Pulmonary artery endothelial cell (primary cell): ENCODE measurements at places on chromosomes 13 and 19. TPM values are rescaled to one million over a fixed set of nuclear protein-coding genes. Genes with fewer than 3 reads are reported as not detected.

CNN1 gene
- 0.07 and 0.35 TPM in 2 replicates for total RNA-seq

IZUMO4 gene
- 0.46 and 0.74 TPM in 2 replicates for total RNA-seq

CNMD gene
- not detected in 2 replicates for total RNA-seq

- DNase-seq, result no peak
Observed at GRCh38 chr19:8357007-8357521, 6.9 kb upstream of the ANGPTL4 start.

DNA sequence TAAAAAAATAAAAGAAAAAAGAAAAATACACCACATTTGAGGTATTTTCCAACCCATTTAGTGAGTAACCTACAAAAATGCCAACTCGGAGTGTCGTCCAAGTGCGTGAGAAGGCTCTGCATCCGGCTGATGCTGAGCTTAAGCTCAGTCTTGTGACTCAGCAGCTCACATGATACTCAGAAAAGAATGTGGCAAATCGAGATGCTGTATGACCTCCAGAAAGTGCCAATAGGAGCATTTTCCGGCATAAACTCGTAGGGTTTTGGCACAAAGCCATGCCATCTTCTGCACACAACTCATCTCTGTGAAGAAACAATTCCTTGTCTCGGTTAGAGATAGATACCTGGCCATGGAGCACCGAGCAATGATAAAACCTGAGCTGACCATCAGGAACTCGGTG, 58.5 kb downstream of the TRPM4 start:
- DNase-seq, result no peak

- DNase-seq, result no peak
Observed at GRCh38 chr13:35865341-35866240, 265.6 kb downstream of the DCLK1 start.

DNA sequence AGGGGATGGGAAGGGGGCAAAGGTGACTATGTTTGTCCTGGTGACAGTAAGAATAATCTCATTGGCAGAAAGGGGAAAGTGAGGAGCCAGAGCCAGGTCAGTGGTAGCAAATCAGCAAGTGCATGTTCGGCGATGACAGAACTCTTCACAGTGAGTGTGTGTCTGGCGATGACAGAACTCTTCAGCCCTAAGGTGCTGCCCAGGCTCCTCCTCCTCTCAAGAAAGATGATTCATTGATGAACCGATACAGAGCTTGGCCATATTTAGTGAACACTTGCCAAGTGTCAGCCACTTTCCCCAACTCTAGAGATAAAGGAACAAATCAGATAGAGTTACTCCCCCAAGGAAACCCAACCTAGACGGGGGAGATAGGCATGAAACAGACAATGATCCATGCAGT, 199.3 kb upstream of the UBL3 start:
- DNase-seq, result no peak

DNA sequence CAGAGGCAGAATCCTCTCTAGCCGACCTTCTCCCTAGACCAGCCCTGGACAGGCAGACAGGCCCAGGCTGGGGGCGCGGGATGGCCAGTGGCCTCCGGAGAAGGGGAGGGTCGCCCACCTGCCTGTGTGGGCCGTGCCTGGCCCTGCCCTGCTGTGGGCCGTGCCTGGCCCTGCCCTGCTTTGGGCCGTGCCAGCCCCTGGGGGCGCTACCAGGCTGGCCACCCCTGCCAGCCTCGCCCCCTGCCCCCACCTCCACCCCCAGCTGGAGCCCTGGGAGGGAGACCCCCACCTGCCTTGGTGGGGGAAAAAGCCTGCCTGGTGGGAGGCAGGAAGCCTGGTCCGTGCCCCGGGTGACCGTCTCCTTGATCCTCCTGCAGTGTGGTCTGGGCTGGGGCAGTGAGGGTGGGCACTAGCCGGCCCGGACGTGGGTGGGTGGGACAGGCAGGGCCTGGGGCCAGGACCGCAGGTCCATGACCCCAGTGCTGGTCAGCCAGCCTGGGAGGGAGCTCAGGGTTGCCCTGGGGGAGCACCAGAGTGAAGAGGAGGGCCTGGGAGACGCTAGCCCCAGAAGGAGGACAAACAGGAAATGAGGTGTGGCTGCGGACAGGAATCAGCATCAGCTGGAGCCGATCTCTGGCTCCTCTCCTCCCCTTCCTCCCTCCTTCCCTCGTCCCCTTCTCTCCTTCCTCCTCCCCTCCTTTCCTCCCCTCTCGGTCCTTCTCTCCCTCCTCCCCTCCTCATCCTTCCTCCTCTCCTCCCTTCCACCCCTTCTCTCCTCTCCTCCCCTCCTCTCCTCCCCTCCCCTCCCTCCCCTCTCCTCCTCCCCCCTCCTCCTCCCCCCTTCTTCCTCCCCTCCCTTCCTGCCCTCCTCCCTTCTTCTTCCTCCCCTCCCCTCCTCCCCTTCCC, 5.1 kb upstream of the MKNK2 start:
- DNase-seq, result no peak

- DNase-seq, result no peak
Observed at GRCh38 chr19:51339313-51339686, 2.6 kb downstream of the VSIG10L start.

DNA sequence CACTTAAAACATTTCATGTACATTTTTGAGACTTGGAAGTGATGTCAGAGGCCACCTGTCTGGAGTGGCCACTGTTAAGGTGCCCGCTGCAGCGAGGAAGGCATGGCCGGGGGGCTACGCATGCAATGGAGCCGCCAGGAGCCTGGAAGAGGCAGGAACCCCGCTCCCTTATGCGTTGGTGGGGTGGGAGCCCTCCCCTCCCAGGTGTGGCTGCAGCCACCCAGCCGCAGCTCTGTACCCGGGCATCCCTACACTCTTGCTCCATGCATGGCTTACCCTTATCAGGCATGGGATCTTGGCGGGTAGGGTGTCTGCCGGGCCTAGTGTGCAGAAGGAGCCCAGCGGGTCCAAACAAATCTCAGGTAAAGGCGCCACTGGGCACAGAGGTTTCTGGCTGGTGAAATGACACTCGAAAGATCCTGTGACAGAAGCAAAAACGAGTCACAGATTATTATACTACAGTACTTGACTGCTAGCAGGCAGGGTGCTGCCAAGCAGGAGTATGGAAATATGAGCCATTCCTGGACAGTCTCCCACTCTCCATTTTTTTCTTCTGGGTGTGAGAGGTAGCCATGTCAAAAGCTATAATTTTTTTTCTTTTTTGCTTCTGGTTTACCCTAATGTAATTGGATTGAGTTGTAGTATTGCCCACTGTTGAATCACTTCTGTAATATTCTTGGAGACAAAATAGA, 1606.3 kb upstream of the MIR17HG start:
- no peak for DNase-seq

DNA sequence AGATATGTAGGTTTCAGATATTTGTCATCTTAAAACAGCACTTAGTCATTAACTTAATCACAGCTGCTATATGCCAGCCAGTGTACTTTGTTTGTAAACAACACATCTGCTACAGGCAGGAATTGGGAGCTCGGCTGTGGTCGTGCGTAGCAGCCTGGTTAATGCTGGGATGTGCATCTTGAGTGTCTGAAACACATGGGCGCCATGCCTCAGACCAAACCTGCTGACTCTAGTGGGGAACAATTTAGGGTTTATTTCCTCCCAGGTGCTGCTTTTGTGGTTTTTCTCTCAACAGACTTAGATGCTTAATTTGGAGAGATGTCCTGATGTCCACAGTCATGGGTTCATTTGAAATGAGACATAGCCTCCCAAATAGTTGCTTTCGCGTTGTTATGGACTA, 238.5 kb upstream of the TMTC4 start:
- DNase-seq, result no peak

DNA sequence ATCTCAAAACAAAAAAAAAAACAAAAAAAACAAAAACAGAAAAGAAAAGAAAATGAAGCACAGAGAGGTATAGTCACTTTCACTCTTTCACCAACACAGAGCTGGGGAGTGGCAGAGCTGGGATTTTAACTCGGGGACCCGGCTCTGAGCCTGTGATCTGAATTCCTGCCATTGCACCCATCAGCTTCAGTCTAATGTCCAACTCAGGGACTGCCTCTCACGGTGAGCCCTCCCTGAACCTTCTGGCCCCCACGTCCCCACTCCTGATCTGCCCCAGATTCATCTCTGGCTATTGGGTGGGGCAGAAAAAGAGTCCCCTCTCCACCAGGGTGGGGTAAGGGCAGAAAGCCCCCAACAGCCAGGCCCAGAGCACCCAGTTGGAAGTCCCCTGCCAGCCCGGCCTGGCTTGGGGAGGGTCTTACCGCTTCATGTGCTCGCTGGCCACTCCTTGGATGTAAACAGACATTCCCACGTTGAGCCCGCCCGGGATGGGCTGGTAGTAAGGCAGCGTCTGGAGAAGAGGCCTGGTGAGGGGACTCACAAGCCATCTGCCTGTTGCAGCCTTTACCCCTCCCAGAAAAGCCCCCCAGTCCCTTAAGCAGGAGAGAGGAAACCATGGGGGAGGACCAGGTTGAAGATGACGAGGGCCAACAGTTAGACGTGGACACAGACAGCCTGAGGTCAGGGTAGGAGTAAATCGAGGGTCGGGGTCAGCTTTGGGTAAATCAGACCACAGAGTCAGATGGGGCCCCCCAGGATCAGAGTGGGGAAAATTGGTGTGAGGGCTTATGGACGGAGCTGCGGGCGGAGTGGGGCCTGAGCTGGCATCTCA, 520 bp downstream of the LGALS4 start:
- DNase-seq, result no peak

DNA sequence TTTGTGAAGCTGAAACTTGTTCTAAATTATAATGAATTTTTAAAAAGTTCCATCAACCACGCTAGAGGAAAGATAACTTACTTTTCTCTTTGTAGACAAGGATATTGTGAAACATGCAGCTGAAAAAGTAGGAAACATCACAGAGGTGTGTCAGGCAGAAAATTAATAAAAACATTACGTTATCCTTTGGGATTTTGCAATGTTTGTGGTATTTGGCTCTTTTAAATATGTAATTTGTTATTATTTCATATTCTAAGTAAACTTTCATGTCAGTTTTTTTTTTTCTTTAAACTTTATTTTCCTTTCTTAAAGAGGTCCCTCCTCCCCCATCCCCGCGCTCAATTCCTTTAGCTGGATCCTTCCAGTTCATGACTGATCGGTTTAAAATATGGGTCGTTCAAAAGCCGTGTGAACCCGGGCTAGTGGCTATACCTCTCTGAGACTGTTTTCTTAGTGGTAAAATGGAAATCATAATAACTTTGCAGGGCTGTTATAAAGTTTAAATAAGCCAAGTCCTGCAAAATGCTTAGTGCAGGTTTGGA, 740 bp upstream of the CCDC61 start:
- DNase-seq, result no peak

DNA sequence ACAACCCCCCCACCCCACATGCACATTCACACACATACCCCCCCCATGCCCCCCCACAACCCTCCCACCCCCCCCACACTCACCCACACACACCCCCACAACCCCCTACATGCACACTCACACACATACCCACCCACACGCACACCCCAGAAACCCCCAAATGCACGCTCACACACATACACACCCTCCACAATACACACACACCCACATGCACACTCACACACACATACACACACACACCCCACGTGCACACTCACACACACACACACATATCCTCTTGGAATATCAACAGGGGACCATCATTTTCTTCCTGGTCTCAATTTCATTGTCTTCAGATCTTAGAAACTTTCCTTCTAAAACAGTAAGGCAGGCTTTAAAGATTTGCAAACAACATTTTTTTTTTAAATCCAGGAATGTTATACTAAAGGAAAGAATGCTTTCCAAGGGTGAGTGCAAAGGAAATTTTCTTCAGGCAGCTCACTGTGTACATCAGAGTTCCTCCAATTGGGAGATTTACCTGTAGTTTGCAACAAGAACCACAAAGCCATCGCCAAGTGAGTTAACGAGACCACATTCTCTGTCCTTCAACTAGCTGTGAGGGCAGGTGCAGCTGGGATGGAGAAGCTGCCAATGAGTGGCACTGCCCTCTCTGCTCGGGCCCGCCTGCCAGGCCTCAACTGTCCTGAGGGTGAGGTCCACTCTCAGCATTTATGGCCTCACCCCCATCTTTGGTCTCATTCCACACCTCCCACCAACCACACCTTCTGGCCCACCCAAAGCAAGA, 53.0 kb downstream of the MRPL57 start:
- no peak for DNase-seq
